ENCODE measurements at places on chromosomes 5 and 9.

GRCh38 chr9:71766663-71767062, 1.6 kb downstream of the CEMIP2 start:
- DNase-seq = no peak

DNA sequence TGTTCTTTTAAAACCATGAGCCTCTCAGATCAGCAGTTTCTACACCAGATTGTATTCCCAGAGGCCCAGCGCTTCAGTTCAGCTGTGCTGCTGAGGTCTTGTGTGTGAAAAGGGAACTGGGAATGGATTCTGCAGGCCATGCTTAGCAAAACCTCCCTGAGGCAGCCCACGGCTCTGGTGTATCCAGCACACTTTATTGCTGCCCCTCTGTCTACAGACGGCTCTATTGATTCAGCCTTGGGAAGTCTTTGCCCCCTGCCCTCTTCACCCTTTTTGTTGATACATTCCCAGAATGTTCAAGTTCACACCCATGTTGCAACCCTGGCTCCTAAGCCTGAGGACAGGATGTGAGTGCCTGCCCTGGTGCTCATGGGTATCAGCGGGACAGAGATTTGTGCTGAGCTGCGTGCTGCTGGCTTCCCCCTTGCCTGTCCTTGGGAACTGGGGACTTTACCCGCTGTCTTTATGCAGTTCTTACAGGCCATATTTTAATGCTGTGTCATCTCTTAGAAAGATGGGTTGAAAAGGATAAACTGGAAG, 37.3 kb downstream of the ARHGAP26 start:
- peak; percentile 6 for DNase-seq

- no peak for DNase-seq
These were observed 79.8 kb downstream of the TNC start for GRCh38 chr9:115038178-115038577.

GRCh38 chr5:125011419-125011818, 265.0 kb upstream of the ZNF608 start:
- no peak for DNase-seq

DNA sequence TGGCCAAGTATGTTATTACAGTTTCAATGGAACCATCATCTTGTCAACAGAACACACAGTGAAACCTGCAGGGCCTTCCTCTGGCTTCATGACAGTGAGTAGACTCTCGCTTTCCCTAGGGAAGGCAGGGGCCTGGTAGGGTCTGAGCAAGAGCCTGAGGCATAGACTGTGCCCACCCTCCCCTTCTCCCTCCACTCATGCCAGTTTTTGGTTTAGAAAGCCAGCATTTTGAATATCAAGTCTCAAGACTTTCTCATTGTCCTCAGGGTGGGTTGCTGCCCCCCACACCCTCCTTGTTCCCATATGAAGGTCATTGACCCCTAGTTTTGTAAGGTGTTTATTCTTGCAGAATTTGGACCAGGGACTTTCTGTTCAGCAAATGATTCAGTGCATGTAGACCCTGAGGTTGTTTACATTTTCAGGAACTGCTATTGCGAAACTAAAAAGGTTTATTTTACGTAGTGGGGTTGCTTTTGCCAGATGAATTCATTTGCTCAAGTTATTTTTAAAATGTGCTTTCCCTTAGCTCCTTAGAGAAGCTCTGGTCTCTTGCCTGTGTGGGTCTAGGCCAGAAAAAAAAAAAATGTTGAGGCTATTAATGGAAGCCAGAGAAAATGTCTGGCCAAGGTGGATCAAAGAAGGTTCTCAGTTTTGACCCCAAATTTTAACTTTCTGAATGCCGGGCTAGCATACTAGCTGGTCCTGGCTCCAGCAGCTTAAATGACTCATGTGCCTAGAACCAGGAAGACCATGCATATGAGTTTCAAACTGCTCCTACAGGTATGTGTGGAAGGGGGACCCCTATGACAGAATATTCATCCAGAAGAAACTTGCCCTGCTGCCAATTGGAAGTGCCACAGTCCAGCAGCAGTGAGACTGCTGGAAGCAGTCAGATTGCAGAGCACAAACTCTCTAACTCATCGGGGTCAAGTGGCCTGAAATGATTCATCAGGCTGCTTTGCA, 10.1 kb upstream of the MOB3B start:
- no peak for DNase-seq

DNA sequence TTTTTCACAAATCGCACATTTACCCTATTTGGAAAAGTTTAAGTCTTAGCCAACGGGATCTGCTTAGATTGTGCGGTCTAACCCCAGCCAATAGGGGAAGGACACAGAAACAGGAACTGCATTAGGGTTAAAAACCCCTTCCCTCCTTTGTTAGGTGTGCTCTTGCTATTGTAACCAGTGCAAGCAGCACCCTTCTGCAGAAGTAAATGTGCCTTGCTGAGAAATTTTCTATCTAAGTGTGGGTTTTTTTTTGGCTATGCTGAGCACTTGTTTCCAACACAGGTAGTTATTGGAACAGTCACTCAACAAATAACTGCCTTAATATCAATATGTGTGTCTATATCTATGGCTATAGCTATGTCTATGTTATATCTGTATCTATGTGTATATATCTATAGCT, 190.0 kb downstream of the TRIM32 start:
- DNase-seq = no peak

- DNase-seq = no peak
These were observed 122.7 kb downstream of the GCNT1 start for GRCh38 chr9:76581731-76582130.

GRCh38 chr9:98249771-98250170, 5.7 kb downstream of the TBC1D2 start:
- no peak for DNase-seq

- DNase-seq = no peak
These were observed 88.1 kb downstream of the FGF1 start for GRCh38 chr5:142597546-142598337.

DNA sequence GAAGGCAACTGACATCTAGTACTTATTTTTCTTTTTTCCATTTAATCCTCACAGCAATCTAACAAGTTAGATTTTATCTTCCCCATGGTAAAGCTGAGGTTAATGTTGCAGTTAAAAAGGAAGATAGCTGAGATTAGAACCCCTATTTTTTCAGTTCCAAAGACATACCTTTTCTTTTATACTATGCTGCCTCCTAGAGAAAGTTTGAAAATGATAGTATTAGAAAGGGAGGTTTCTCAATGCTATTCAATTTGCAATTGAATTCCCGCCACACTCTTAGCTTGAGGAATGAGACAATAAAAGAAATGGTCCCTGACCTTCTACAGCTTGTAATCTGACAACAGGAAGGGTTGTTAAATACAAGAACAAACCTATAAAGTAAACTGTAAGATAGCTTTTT, 195.9 kb upstream of the TRIM32 start:
- no peak for DNase-seq

DNA sequence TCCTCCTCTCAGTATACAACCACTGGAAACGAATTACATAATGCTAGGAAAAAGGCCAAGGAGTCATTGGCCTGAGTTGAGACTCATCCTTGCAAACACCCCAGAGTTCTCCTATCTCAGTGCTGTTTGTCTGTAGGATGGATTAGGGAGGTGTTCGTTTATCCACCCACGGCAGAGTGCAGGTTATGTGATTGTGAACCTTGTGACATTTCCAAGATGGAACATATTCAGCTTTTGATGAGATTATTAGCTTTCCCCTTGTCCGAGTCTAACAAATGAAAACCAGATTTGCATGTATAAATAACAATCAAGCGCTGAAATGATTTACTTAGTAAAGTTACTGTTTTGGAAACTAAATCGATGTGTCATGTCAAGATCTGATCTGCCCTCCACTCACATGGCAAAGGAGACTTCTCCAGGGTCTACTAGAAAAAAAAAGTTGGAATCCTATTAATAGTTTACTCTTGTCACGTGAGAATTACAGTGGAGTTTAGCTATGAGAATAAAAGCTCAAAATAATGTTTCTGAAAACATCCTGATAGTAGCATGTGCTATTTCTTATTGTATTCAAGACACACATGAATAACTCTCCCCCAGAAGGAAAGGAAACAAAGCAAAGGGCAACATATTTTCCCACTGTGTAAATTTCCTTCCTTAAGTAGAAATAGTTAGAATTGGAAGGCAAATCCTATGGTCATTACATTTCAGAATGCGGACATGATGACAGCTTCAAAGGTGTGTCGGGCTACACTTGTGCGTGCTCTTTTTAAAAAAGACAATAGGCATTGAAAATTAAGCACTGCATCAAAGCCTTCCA, 600.4 kb downstream of the EBF1 start:
- no peak for DNase-seq

All from NCI-H1694 treated with DMSO at 0.1 percent for 48 hours (cell line).